Gastrocnemius medialis (tissue), 4 donors: ENCODE measurements at places on chromosomes 5 and 9. TPM values are rescaled to one million over a fixed set of nuclear protein-coding genes. Genes with fewer than 3 reads are reported as not detected.

The SLC25A48 gene
- total RNA-seq: 0.56 TPM

The LCN9 gene
- not detected for total RNA-seq

The PRELID2 gene
- total RNA-seq: 6.7 TPM

The PCDHA6 gene
- not detected for total RNA-seq

The SLC46A2 gene
- total RNA-seq: 0.13 TPM

The OTULINL gene
- 0.94 TPM for total RNA-seq

The TAF11L5 gene
- not detected for total RNA-seq

The GPR151 gene
- total RNA-seq: not detected

The TAF11L10 gene
- not detected for total RNA-seq

The FOXD4L6 gene
- total RNA-seq: not detected

The SPINK6 gene
- total RNA-seq: not detected

The SMAD5 gene
- 50.1 TPM for total RNA-seq

The SRP19 gene
- total RNA-seq: 40.4 TPM

- no peaks in the 10 kb centered on the region for H3K4me1 ChIP-seq
- no peaks in the 10 kb centered on the region for H3K36me3 ChIP-seq
- no peak for DNase-seq
- no peak overlapping the region for H3K4me3 ChIP-seq
- H3K27ac ChIP-seq: no peak overlapping the region
- no peaks in the 10 kb centered on the region for H3K27me3 ChIP-seq
Observed at GRCh38 chr5:93289942-93290341, 291.1 kb downstream of the NR2F1-AS1 start.

- H3K4me3 ChIP-seq: no peak overlapping the region
- DNase-seq: no peak
- no peaks in the 10 kb centered on the region for H3K27me3 ChIP-seq
- peaks cover 16% of the 10 kb centered on the region for H3K4me1 ChIP-seq
- no peaks in the 10 kb centered on the region for H3K36me3 ChIP-seq
Observed at GRCh38 chr9:113588242-113588810, 124.8 kb downstream of the RGS3 start.

GRCh38 chr5:141488591-141489561, at the start of gene PCDHGC5:
TSS of gene PCDHGC5 (plus strand) at chr5:141489081. CDS start at chr5:141489241, 160 bp downstream.
- DNase-seq: no peak
- H3K4me3 ChIP-seq: no peak within 1 kb of the TSS
- H3K27ac ChIP-seq: no peak within 1 kb of the TSS
- peaks cover 36% of the 10 kb centered on the region for H3K4me1 ChIP-seq
- H3K27me3 ChIP-seq: no peaks in the 10 kb centered on the region

DNA sequence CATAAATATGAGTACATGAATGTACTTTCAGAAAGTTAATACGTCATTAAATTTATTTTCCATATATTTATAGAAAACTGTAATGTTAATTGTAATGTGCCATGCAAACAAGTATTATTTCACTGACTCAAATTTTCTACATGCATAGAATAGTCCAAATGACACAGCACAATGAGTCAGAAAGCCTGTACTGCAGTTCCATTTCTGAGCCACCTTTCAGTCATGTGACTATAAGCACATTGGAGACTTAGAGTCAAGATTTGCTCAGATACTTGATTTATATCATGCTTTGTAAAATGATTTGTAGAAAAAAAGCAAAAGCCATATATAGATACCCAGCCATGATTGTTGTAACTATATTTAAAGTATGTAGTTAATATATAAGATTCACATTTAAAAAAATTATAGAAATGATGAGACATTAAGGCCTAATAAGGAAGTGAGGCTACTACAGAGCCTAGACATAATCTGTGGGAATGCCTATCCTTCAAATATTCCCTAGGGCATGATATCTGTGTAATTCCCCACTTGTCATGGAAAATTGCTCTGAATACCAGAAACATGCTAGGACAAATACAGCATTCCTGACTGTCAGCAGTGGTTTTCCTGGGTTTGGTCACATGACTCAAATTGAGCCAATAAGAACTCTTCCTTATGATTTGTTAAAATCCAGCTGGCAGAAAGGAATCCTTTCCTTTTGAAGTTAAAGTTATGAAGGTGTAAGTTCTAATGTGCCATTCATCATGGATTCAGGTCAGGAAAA, 50.0 kb downstream of the PTPRD start:
- no peak for DNase-seq
- no peaks in the 10 kb centered on the region for H3K4me1 ChIP-seq
- no peaks in the 10 kb centered on the region for H3K36me3 ChIP-seq
- no peak overlapping the region for H3K27ac ChIP-seq
- no peak overlapping the region for H3K4me3 ChIP-seq
- no peaks in the 10 kb centered on the region for H3K27me3 ChIP-seq

- no peaks in the 10 kb centered on the region for H3K27me3 ChIP-seq
- H3K4me3 ChIP-seq: no peak overlapping the region
- H3K4me1 ChIP-seq: no peaks in the 10 kb centered on the region
- H3K27ac ChIP-seq: no peak overlapping the region
- DNase-seq: no peak
- H3K36me3 ChIP-seq: no peaks in the 10 kb centered on the region
Observed at GRCh38 chr5:132979367-132979940, 16.0 kb upstream of the AFF4 start.

DNA sequence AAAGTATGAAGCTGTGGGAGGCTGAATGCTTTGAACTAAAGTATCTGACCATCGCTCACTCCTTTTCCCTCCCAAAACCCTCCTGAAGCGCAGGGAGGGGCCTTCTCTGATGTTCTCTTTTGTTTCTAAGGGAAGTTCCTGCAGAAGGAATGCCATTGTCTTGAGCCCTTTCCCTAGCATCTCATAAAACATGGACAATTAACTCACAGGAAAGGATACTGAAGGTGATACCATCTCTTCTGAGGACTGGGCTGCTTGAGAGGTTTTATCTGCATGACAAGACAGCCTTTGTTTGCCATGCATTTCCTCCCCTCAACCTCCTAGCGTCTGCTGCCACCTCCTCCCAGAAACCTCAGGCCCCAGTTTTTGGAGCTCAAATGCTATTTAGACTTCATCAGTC, 4.3 kb upstream of the RMND5B start:
- no peaks in the 10 kb centered on the region for H3K36me3 ChIP-seq
- no peaks in the 10 kb centered on the region for H3K27me3 ChIP-seq
- H3K4me1 ChIP-seq: peaks cover 24% of the 10 kb centered on the region
- DNase-seq: no peak

DNA sequence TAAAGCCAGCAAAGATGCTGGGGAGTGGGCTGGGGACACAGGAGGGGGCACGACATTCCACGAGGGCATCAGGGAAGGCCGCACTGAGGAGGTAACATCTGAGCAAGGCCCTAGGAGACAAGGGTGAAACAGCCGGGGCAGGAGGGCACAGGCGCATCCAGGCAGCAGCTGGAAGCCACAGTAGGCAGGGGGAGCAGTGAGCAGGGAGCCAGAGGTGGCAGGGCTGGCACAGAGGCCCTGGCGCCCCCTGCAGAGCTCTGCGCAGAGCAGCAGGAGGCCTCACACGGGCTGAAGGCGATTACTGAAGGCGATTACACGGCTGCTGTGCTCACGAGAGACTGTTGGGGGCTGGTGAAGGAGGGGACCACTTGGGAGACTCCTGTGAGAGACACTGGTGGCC, 15.4 kb downstream of the LMAN2 start:
- H3K36me3 ChIP-seq: no peaks in the 10 kb centered on the region
- no peak overlapping the region for H3K27ac ChIP-seq
- no peak overlapping the region for H3K4me3 ChIP-seq
- H3K4me1 ChIP-seq: no peaks in the 10 kb centered on the region
- no peaks in the 10 kb centered on the region for H3K27me3 ChIP-seq

DNA sequence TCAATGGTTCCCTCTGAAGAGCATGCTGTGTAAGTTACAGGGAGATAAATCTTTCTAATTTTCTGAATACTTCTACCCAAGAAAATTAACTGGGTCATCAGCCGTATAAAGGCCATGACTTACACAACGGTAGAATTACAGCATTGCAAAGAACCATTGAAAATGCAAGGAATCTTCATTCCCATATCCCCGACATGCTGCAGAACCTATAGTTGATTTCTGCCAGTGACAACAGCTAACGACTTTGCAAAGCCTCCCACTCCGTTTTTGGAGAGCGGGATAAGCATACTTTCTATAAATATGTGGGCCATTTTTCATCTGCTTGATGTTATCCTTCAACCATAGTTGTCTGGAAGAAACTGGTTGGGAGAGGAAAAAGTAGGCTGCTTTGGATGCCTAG, 56.2 kb downstream of the PCA3 start:
- H3K4me3 ChIP-seq: no peak overlapping the region
- no peaks in the 10 kb centered on the region for H3K36me3 ChIP-seq
- H3K27ac ChIP-seq: no peak overlapping the region
- H3K4me1 ChIP-seq: no peaks in the 10 kb centered on the region
- H3K27me3 ChIP-seq: no peaks in the 10 kb centered on the region
- no peak for DNase-seq

DNA sequence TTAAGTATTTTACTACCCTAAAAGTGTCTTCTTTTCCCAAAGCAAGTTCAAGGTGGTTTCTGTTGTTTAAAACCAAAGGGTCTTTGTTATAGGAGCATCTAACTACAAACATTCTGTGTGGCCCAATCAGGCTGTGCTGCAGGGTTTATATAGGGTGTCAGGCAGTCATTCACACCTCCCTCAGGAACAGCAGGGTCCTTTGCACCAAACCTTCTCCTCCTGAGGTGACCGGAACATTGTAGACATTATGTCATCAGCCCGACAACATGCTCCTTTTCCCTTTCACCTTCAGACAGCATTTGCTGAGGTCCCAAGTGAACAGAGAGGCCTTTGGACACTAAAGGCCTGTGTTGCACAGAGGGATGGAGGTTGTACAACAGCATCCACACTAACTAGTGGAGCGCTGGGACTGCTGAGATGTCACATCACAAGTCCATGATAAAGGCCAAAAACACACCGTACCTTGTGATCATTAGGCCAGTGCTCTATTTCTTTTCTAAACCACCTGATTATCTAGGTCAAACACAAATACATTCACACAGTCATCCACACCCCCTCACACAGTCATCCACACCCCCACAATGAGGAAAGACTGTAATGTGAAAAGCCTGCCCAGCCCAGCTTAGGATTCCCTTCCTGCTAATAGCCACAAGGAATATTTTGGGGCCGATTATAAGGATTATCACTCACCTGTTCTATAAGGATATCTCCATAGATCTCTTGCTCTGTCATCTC, 123.8 kb upstream of the VLDLR start:
- DNase-seq: no peak
- H3K4me1 ChIP-seq: peaks cover 21% of the 10 kb centered on the region
- H3K27me3 ChIP-seq: no peaks in the 10 kb centered on the region
- peak overlapping the region; percentile 25 for H3K27ac ChIP-seq

- no peaks in the 10 kb centered on the region for H3K4me1 ChIP-seq
- H3K27me3 ChIP-seq: peaks cover 9% of the 10 kb centered on the region
- no peak overlapping the region for H3K4me3 ChIP-seq
- peak; percentile 37 for DNase-seq
- H3K27ac ChIP-seq: no peak overlapping the region
Observed at GRCh38 chr5:170355601-170356098, 33.5 kb downstream of the KCNMB1 start.

GRCh38 chr5:96017951-96018350, 56.3 kb upstream of the ELL2 start:
- H3K36me3 ChIP-seq: no peaks in the 10 kb centered on the region
- H3K4me1 ChIP-seq: no peaks in the 10 kb centered on the region
- no peaks in the 10 kb centered on the region for H3K27me3 ChIP-seq
- no peak overlapping the region for H3K4me3 ChIP-seq
- no peak overlapping the region for H3K27ac ChIP-seq
- DNase-seq: no peak

- H3K27me3 ChIP-seq: no peaks in the 10 kb centered on the region
- H3K4me1 ChIP-seq: peaks cover 3% of the 10 kb centered on the region
- no peak for DNase-seq
- no peaks in the 10 kb centered on the region for H3K36me3 ChIP-seq
- H3K4me3 ChIP-seq: no peak overlapping the region
Observed at GRCh38 chr9:83336706-83337105, 201.5 kb downstream of the FRMD3 start.

DNA sequence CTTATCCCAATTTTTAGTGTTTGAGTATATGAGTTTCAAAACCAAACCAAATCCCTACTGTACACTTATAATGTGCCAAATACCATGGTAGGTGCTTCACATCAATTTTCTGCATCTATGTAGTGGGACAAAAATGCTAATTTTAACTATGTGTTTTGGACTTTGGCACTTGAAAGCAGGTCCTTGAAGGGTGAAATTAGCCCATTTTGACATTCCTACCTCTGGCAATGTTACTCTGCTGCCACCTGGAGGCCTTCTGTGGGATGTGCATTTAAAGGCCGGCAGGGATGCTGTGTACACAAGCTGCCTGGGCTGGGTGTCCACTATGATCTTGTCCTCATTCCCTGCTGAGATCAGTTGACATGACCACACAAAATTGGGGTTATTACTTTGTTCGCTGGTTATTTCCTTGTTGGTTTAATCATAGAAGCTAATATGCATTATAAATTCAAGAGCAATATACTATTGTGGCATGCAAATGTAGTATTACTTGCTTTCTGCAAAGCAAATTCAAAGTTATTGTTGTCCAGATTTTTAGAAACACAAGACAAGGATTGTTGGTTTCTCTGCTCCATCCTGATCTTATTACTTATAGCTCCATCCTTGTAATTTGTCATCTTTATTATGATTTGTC, 166.8 kb downstream of the ARHGEF28 start:
- peaks cover 5% of the 10 kb centered on the region for H3K4me1 ChIP-seq
- H3K27me3 ChIP-seq: no peaks in the 10 kb centered on the region
- H3K36me3 ChIP-seq: no peaks in the 10 kb centered on the region
- no peak overlapping the region for H3K4me3 ChIP-seq

GRCh38 chr5:87770601-87771121, 357.9 kb upstream of the CCNH start:
- no peaks in the 10 kb centered on the region for H3K4me1 ChIP-seq
- no peaks in the 10 kb centered on the region for H3K36me3 ChIP-seq
- H3K27ac ChIP-seq: no peak overlapping the region
- no peak for DNase-seq

- H3K27ac ChIP-seq: no peak overlapping the region
- H3K4me1 ChIP-seq: no peaks in the 10 kb centered on the region
- H3K4me3 ChIP-seq: no peak overlapping the region
- no peaks in the 10 kb centered on the region for H3K27me3 ChIP-seq
Observed at GRCh38 chr9:82034956-82035731, 46.6 kb downstream of the SPATA31D1 start.

GRCh38 chr5:103480246-103480645, 82.3 kb downstream of the NUDT12 start:
- no peak for DNase-seq
- no peaks in the 10 kb centered on the region for H3K27me3 ChIP-seq
- no peaks in the 10 kb centered on the region for H3K36me3 ChIP-seq
- no peaks in the 10 kb centered on the region for H3K4me1 ChIP-seq
- no peak overlapping the region for H3K27ac ChIP-seq

- peak overlapping the region; percentile 27 for H3K27ac ChIP-seq
- H3K36me3 ChIP-seq: no peaks in the 10 kb centered on the region
- no peaks in the 10 kb centered on the region for H3K4me1 ChIP-seq
- DNase-seq: no peak
Observed at GRCh38 chr9:113446323-113446740, 17.2 kb upstream of the RGS3 start.

DNA sequence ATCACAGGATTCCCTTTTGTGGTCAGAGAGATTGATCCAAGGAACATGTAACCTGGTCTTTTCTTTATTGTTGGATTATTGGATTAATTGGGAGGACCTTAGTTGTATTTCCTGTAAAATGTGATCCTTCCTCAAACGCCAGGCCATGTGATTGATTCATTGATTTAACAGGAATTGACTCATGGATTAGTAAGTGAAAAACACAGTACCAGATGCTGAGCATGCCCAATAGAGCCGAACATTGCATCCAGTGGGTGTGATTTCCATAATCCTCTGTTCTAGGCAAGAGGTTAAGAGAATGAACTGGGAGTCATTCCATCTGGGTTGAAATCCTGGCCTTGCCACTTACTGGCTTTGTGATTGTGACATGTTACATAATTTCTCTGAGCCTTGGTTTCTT, 522.3 kb downstream of the MAT2B start:
- H3K4me3 ChIP-seq: no peak overlapping the region
- H3K27me3 ChIP-seq: no peaks in the 10 kb centered on the region
- no peak for DNase-seq
- no peaks in the 10 kb centered on the region for H3K36me3 ChIP-seq
- H3K27ac ChIP-seq: no peak overlapping the region
